ENCODE measurements at places on chromosomes 11 and 22. TPM values are rescaled to one million over a fixed set of nuclear protein-coding genes. Genes with fewer than 3 reads are reported as not detected.

Gene FXYD6
- total RNA-seq, result 0.32 TPM

Gene BTBD18
- total RNA-seq, result not detected

Gene PATE2
- not detected for total RNA-seq

Gene APOBEC3G
- not detected for total RNA-seq

Gene SPTBN2
- 9.3 TPM for total RNA-seq

Gene SCN2B
- not detected for total RNA-seq

Gene SEPTIN5
- total RNA-seq, result 10.1 TPM

Gene FOLH1
- not detected for total RNA-seq

Gene LSP1
- 2.7 TPM for total RNA-seq

Gene APOL3
- total RNA-seq, result not detected

Gene OR8G5
- total RNA-seq, result not detected

Gene MOGAT2
- total RNA-seq, result not detected

Gene TSPAN18
- 2.7 TPM for total RNA-seq

Gene MMP12
- not detected for total RNA-seq

Gene CLCF1
- 50.6 TPM for total RNA-seq

Gene TRIM48
- total RNA-seq, result not detected

Gene ADAMTS15
- total RNA-seq, result 10.2 TPM

Gene OMP
- not detected for total RNA-seq

Gene AQP11
- 1.3 TPM for total RNA-seq
